ENCODE measurements at places on chromosomes 16 and 17.

DNA sequence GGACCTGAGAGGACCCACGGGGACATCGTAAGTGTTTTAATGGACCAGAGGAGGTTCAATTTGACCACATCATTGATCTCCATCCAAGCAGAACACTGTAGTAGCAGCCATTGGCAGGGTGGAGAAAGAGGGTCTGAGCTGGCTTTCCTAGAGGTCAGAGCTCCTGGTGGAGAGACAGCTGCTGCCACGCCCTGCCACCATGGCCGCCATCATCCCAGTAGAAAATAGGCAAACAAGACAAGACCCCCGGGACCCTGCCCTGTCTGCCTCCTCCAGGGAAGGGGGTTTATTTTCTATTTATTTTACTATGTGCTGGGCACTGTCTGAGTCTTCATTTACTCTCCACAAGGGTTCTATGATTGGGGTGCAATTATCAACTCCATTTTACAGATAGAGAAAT is 11.4 kb upstream of the ITGA3 start:
- ATAC-seq: no peak

DNA sequence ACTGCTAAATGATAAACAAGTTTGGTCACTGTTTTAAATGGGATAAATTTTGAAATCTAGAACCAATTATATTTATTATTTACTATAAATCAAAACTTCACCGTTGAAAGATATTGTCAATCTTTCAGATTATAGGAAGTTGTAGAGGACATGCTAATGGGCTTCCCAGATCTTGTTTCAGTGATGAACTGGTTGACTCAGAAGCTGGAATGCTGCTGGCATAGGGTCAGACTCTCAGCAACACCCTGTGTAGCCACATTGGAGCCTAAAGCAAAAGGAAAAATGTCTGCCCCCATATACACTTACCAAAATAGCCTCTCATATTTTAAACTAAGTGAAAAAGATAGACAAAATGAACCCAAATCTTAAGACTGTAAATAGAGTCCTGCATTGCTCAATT is 916.9 kb upstream of the SOX9 start:
- ATAC-seq: no peak

DNA sequence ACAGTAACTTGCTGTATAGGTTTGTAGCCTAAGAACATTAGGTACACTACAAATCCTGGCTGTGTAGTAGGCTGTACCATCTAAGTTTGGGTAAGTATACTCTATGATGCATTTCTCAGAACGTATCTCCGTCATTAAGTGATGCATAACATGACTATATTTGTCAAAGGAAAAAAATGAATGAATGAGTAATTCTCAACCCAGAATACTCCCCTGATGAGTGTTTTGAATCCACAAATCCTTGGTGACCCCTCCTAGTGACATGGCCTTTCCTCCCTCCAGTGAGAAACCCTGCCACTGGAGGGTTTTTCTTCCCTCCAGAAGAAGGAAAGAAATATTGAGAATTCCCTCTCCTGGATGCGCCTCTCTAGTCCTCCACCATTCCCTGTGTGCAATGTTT is 24.0 kb upstream of the SALL1 start:
- no peak for ATAC-seq

DNA sequence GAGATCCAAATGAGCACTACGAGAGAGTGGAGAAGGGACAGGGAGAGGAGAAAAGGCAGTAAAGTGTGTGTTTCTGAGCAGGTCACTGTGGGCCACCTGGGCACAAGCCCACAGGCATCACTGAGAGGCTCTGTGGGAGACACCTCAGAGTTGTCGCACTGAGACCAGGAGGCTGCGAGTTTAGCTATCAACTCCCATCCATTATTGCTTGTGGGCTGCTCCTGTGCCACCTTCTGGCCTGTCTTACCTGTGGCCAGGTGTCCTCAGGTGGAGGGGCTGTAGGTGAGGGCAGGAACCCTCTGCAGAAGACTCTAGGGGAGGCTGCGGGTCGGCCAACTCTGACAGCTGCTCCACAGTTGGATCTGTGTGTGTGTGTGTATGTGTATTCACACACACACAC is 2.5 kb upstream of the PRR29 start:
- ATAC-seq: no peak

DNA sequence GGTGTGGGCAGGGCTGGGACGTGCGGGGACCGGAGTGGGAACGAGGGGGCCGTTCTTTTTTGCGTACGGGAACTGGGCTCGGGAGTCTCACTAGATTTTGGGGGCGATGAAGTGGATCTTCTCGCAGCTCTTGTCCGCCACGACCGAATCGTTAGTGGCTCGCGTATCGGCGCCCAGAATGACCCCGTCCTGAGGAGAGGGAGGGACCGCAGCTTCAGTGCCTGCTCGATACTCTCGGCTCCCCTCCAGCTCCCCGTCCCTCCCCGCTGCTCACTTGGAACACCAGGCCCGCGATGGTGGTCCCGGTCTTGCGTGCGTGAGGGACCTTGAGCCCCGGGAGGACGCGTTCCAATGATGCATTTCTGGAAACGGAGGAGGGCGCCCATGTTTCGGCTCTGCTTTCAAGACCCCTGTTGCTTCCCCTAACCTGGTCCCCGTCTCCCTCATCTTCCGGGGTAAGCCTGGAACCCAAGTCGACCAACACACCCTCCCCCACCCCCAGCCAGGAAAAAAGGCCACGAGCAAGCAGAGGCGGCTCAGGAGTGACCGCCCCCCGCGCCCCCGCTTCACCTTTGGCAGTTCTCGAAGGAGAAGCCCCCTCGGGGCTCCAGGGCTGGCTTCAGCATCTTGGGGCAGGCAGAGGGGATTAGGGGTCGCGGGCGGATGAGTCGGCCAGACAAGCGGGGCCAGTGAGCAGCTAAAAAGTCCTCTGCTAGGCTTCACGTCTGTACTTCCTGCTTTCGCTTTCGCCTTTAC is at the start of gene PSMB10:
Gene PSMB10, minus strand, starts transcription at position 727 of the 756 bp plus-strand sequence. Its CDS starts 101 bp downstream, at position 626.
- ATAC-seq: peak; percentile 2

DNA sequence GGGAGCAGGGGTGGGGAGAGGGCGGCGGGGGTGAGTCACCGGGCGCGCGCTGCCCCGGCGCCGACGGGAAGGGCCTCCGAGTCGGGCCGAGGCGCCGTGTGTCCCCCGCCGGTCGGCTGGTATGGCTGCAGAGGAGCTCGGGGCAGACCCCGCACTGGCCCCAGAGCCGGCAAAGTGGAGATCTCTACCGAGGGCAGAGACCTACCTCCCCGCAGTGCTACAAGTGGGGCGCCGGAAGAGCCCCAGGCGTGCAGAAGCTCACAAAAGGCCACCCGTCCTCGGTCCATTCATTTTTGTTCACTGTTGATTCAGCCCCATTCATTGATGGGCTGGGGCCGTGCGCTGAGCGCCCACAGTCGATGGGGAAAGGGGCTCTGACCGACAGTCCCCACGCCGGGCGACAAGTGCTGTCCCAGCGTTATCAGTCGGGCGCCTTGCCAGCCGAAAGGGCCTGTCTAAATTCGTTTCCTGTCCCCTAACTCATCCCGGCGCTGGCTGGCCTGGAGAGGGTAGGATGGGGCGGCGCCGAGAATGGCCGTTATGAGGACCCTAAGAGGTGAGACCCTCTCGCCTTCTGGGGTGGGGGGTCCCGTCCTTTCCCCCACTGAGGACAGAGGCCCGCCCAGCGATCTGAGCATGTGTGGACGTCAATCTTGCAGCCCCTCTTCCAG is 709 bp upstream of the ENO3 start:
- peak; percentile 4 for ATAC-seq

DNA sequence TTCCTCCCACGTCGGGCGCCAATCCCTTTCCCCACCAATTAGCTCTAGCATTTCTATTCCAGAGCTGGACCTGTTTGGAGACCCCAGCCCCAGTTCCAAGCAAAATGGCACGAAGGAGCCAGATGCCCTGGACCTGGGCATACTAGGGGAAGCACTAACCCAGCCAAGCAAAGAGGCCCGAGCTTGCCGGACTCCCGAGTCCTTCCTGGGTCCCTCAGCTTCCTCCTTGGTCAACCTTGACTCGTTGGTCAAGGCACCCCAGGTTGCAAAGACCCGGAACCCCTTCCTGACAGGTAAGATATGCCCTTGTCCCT is 5.6 kb upstream of the SPATA20 start:
- no peak for ATAC-seq

Measured in activated CD4-positive, CD25-positive, alpha-beta regulatory T cell treated with anti-CD3 and anti-CD28 coated beads, Interleukin-2, amount 50 U/mL, for 24 hours (primary cell).